Thoracic aorta (tissue), 2 donors: ENCODE measurements at places on chromosomes 6 and 20. TPM values are rescaled to one million over a fixed set of nuclear protein-coding genes. Genes with fewer than 3 reads are reported as not detected.

Gene ABHD16B
- not detected for total RNA-seq

- no peak for DNase-seq
Measured at GRCh38 chr6:26195376-26195923, 108.2 kb downstream of the HFE start.

DNA sequence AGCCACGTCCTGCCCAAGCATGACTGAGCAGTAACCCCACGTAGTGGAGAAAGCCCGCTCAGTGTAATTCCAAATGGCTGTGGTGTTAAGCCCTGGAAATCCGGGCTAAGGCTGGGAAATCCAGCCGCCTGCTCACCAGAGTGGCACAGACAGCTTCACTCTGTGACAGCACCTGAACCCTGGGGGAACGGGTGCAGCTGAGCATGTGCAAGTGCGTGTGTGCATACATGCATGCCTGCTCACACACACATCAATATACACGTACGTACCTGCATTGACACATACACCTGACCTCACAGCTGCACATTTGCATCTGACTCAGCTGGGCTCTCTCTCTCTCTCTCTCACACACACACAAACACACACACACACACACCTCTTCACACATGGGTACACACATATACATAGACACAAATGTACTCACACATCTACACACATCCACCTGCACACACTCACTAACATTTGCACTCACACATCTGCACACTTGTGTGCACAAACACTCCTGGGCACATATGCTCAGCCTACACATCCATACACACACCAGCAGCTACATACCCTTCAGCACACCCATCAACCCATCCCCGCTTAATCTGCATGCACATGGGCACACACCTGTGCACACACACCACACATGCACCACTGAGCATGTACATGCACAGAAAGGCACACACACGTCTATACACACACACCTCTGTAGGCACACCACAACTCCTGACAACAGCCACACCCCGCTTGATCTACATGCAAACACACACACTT lies 114.1 kb downstream of the GRM4 start:
- DNase-seq: no peak

DNA sequence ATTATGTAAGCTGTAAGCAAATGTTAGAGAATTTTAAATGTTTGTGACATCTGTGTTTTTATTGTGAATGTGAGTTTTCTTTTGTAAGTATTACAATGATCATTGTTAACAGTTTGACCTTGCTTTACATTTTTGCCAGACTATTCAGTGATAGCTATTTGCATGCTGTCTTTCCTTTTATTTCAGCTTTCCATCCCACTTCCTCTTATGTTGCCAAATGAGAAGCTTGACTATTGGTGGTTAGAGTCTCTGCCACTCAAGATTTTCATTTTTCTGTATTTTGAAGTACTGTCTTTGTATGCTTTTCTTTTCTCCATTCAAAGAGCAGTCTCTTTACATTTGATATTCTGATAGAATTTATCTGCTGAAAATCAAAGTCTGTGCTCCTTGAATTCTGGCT lies 104.1 kb downstream of the PRIM2 start:
- no peak for DNase-seq

DNA sequence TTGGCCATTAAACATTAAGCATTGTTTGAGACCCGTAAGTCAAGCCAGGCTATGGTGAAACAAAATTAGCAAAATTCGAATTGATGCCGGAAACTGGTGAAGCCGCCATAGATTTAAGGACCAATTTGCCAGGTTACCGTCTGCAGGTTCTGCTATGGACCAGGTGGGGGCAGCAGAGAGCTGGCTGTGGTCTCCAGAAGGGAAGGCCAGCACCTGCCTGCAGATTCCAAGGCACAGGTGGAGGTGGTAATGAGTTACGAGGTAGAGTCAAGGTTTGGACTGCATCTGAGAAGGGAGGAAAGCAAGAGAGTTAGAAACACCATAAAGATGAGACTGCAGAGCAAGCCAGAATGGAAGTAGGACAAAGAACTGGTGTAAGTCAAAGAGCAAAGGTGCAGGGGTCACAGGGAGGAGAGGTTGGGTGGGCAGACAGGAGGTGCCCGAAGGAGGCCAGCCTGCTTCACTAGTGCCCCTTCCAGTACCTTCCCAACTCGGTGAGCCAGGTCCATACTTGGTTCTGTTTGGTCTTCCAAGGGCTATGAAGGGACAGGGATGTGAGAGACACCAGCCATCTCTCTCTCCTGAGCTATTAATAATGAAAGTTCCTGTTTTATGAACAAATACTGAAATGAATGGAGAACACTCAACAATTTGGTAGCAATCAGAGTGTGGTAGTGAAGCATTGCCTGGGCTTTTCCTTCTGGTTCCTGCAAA lies 131.6 kb upstream of the ESR1 start:
- no peak for DNase-seq

Gene BPIFB2
- total RNA-seq: not detected

DNA sequence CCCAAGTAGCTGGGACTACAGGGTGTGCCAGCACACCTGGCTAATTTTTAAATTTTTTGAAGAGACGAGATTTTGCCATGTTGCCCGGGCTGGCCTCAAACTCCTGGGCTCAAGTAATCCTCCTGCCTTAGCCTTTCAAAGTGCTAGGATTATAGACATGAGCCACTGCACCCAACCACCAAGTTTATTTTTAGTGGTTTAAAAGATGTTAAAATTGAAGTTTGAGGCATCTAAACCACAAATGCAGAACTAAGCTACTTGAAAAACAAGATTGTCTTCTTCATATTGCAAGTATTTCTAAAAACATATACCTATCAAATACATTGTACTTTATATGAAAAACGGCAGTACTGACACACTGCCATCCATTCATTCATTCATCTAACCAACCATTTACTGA lies 31.6 kb downstream of the WASF1 start:
- no peak for DNase-seq

- no peak for DNase-seq
Measured at GRCh38 chr6:15535495-15536197, 127.2 kb downstream of the DTNBP1 start.

Gene ALDH8A1
- total RNA-seq: 5.8 TPM

Gene RPN2
- 128 TPM for total RNA-seq

DNA sequence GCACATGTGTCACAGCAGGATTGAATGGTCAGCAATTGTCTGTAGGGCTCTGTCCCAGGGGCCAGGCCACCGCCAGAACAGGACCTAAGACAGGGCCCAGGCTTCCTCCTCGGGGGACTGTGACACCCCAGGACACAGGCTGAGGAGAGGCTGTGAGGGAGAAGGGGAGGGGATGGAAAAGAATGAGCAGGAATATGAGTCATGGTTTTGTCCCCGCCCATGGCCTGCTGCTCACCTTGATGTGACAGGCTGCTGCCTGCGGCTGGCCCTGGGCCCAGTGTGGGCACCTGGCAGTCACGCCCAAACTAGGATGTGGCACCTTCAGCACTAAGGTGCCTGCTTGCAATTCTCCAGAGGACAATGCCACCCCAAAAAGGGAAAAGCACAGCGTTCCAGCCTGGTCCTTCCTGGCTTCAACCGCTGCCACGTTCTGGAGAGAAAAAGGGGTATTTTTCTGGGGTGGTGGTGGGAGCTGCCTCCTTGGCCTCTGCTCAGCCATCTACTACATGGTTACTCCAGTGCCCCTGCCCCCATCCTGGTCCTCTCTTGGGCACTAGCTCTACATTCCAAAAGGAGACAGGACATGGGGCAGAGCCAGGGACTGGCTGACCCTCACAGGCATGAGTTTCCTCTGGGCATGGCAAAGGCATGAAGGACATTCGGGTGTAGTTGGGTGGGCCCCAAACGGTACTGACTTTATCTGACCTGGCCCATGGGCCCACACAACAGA lies 93.4 kb downstream of the SLC22A23 start:
- no peak for DNase-seq

GRCh38 chr6:159754959-159755914 lies 6.6 kb upstream of the ACAT2 start:
- DNase-seq: no peak

Gene SNX21
- 133 TPM for total RNA-seq

Gene KIF13A
- 79.3 TPM for total RNA-seq
